ENCODE measurements at places on chromosomes 12 and 14.

- DNase-seq: no peak
Measured at GRCh38 chr12:92759634-92760268, 57.0 kb downstream of the PLEKHG7 start.

- DNase-seq: no peak
Measured at GRCh38 chr14:89194376-89194775, 222.7 kb downstream of the FOXN3 start.

GRCh38 chr12:1794440-1795090 lies 25.8 kb upstream of the LRTM2 start:
- no peak for DNase-seq

- DNase-seq: no peak
Measured at GRCh38 chr12:78981-79380, 12.4 kb downstream of the IQSEC3 start.

DNA sequence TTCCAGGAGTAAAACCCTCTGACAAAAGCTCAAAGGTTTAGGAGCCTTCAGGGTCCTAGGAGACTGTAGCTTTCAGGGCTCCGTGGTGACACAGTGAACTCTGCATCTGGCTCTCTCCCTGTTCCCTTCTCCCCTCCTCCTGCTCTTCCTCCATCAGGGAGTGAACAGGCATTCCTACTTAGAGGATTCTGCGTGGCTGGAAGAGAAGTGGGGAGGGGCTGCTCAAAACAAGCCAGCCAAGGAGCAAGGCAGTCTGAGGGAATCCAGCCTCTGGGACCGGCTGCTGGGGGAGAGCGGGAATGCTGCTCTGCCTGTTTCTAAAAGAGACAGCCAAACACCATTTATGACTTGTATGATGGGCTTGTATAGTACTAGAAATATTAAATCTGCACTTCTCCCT lies 49.5 kb downstream of the RBMS2 start:
- no peak for DNase-seq

DNA sequence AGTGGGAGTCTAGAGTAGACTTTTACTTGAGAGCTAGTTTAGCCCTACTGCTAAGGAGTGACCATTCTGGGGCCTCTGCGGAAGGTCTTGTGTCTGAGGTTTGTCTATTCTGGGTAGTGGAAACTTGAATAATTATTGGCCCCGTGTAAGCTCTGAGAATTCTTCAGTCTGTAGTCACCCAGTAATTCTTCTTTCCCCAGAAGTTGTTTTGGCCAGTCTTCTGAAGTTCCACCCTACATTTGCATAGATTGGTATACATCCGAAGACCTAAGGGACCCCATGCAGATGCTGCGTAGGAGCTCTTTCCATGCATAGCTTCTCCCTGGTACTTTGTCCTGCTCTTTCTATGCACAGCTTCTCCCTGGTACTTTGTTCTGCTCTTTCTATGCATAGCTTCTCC lies 12.8 kb downstream of the CYP46A1 start:
- no peak for DNase-seq

DNA sequence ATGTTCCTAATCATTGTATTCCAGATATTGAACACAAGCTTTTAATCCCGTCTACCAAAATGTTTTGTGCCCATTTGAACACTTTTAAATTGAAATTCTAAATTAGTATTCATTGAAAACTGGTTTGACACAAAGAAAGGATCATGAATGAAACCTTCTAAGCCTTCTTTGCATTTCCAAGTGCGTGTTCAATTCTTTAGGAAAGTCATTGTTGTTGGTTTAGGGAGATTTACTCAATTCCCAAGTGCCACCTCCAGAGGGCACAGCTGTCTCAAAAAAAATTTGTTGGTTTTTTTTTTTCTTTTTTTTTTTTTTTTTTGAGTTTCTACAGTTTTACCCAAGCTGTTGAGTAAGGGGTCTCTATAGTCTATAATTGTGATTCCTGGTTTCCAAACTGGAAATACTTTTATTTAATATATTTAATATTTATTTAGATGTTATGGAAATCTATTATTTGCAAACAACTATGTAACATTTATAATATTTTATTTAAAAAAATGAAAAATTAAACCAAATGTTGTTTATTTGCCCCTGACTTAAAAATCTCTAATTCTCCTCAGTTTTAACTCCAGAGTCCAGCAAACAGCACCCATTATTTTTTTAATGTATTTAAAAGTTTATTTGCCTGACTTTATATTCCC lies 79.9 kb downstream of the NEDD1 start:
- peak; percentile 40 for DNase-seq

Data from D341Med (cell line).